ENCODE measurements at places on chromosomes 7 and 10.

GRCh38 chr10:125079091-125079600 is 81.2 kb downstream of the CTBP2 start:
- DNase-seq = no peak

GRCh38 chr10:3825244-3825643 is 40.2 kb upstream of the KLF6 start:
- DNase-seq = peak; percentile 79

GRCh38 chr7:148011753-148012152 is 578.8 kb upstream of the C7orf33 start:
- no peak for DNase-seq

DNA sequence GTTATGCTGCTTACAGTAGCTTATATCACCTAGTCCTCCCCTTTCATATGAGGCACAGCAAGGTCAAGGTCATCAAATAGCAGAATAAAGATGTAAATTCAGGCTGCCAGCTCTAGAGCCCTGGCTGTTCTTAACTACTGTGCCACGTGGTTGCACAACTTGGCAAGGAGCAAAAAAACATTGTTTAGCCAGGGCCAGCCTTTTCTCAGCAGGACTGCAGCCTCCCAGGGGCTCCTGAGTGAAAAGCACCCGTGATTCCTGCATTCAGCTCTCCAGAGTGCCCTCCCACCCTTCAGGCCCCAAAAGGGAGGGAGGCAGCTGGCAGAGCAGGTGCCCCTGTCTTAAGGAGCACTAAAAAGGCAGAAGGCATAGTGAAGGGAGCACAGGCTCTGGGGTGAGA is 31.8 kb upstream of the TM9SF3 start:
- DNase-seq = peak; percentile 69

- DNase-seq = peak; percentile 34
These were observed 273.0 kb downstream of the CCDC3 start for GRCh38 chr10:12728494-12728893.

GRCh38 chr10:6582298-6582697 is 2.2 kb upstream of the PRKCQ start:
- no peak for DNase-seq

GRCh38 chr7:157310676-157311185 is 26.1 kb upstream of the DNAJB6 start:
- DNase-seq = peak; percentile 37

GRCh38 chr10:58444321-58444720 is 59.1 kb downstream of the TFAM start:
- no peak for DNase-seq

GRCh38 chr10:128568491-128568890 is 442.3 kb upstream of the MKI67 start:
- DNase-seq = no peak

GRCh38 chr7:127647636-127648035 is 4.4 kb upstream of the SND1 start:
- DNase-seq = no peak

GRCh38 chr7:80440883-80441282 is 71.0 kb downstream of the GNAT3 start:
- no peak for DNase-seq

GRCh38 chr10:86281396-86281795 is 85.2 kb downstream of the GRID1 start:
- no peak for DNase-seq

- peak; percentile 81 for DNase-seq
These were observed 352.0 kb downstream of the PCLO start for GRCh38 chr7:82810558-82811259.

GRCh38 chr10:61989995-61990760 is 88.7 kb downstream of the ARID5B start:
- DNase-seq = no peak

DNA sequence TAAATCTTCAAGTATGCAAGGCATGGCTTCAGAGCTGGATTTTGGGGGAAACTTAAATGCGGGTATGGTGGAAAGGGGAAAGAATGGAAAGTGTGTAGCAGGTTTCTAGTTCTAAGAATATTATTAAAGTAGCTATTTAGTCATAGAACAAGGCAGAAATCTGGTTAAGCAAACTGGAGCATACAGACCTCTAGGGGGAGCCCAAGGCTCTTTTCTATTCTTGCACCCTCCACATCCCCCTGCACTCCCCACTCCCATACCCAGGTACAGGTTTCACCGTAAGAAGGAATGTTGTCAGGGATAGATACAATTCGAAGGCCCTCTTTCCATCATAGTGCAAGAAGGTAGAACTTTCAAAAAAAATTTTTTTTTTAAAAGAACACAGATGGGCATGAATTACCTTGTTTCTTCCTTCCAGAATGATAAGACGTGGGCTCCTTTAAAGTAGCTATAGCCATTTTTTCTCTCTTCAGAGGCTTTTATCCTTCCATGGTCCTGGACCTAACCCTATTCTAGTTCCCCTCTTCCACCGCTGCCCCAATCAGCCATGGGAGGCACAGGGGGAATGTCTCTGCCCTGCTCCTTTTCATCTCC is 41.5 kb upstream of the SMIM30 start:
- peak; percentile 54 for DNase-seq
